ENCODE measurements at places on chromosomes 16 and 17.

GRCh38 chr16:77328274-77328673 is 106.6 kb downstream of the ADAMTS18 start:
- DNase-seq = no peak

GRCh38 chr16:12501707-12502457 is 301.8 kb downstream of the CPPED1 start:
- no peak for DNase-seq

DNA sequence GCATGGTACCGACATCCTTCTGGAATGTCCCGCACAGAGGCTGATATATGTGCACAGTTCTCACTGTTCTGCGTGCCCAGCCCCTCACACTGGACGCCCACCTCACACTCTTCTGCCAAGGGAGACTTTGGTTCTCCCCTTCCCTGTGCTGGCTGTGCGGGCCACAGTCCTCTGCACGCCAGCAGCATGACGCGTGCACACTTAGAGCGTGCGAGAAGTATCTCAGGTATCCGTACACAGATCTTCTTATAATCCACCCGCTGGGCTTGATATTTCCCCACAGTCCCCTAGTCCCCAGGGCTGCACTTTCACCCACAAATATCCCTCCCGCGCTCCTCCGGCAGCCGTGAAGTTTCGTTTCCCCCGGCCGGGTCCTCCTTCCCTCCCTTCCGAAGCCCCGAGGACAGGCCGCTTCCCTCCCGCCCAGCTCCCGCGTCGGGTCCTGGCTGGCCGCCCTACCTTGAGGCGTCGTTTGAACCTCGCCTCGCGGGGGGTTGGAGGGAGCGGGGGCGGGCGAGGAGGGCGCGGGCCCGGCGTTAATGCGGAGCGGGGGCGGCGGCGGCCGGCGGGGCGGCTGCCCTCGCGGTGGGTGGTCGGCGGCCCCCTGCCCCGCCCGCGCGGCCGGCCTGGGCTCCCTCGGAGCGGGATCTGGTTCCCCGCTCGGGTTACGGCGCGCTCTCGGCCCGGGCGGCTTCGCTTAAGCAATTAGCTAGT is 5.0 kb upstream of the FOXF1 start:
- DNase-seq = no peak

- no peak for DNase-seq
Observed at GRCh38 chr16:20971401-20971800, 70.8 kb downstream of the LYRM1 start.

DNA sequence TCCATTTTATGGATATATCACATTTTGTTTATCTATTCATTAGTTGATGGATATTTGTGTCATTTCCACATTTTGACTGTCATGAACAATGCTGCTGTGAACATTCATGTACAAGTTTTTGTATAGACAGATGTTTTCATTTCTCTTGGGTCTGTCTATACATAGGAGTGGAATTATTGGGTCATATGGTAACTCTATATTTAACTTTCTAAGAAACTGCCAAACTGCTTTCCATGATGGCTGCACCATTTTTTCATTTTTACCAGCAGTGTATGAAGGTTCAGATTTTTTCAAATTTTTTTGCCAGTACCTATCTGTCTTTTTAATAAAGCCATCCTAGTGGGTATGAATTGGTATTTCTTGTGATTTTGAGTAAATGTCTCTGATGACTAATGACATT is 15.5 kb downstream of the NFAT5 start:
- DNase-seq = no peak

GRCh38 chr17:65229621-65229995 is 92.4 kb downstream of the RGS9 start:
- no peak for DNase-seq

- no peak for DNase-seq
Observed at GRCh38 chr17:52207796-52208195, 49.3 kb upstream of the CA10 start.

- no peak for DNase-seq
Observed at GRCh38 chr17:14559264-14560119, 258.6 kb downstream of the HS3ST3B1 start.

GRCh38 chr17:17933775-17934174 is 38.4 kb downstream of the TOM1L2 start:
- DNase-seq = no peak

DNA sequence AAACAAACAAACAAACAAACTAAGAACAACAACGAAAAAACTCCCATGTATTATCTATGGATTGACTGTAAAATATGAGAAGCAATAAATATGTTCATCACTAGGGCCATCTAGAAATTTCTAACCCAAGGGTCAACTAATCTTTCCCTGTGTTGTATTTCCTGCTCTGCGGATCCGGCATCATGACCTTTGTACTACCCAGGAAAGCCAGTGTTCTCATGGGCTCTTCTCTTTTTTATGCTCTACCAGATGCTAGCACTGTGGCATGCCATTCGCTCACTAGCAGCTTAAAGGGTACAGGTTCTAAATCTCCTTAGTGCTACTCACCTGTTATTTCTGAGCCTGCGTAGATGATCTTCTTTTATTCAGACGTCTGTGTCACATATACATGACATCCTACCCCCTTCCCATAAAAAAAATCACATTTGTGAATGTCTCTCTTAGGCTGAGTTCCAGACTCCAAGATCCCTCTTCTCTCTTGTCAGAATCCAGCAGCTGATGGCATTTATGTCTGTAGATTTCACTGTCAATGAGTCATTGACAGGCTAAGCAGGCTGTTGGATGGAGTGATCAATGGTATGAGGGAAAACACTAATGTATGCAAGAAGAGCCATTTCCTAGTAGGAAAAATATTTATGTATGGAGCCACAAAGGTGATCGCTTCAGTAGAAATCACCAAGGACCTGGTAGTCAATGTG is 100.0 kb downstream of the WWOX start:
- no peak for DNase-seq

DNA sequence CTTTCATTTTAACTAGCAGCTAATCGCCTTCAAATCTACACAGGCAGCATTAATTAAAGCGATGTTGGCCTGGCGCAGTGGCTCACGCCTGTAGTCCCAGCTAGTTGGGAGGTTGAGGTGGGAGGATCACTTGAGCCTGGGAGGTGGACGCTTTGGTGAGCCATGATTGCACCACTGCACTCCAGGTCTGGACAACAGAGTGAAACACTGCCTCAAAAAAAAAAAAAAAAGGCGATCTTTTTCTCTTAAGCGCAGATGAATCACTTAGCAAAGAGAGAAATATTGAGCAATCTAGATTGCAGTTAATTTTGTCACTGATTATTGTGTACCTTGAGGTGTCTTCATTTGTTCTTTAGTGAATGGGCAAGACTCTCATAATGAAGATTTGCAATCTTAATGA is 12.4 kb downstream of the SNTB2 start:
- no peak for DNase-seq

GRCh38 chr16:66616169-66616568 is 11.7 kb downstream of the CMTM3 start:
- DNase-seq = no peak

DNA sequence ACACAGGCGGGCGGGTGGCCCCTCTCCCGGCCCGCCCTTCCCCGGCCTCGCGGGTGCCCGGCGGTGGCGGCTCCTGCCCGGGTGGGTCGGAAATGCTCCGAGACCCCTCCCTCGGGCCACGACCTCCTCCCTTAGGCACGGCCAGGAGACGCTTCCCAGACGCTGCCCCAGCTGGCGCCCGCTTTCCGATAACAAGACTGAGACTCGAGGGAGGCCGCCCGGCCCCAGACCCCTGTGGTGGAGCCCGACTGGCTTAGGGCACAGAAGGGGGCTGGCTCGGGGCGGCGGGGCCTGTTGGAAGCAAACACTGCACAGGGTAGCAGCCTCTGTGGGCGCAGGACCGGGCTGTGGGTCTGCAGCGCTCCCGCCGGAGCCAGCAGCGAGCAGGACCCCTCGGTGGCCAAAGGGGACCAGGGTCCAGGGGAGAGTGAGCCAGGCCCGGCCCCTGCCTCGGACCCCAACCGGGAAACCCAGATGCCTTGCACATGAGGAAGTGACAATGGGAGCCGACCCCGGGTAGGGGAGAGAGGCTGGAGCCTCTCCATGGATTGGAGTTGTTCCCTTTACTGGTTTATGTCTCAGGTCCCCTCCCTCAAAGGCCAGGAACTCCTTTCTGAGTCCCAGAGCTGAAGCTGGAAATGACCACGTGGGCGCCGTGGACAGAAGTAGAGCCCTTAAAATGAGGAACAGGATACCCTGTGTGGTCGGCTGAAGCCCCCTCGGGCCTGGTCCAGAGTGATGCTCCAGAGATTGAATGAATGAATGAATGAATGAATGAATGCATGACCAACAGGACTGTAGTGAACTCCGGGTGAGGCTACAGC is 19.8 kb upstream of the ADCY7 start:
- DNase-seq = no peak
